ENCODE measurements at places on chromosomes 2 and 18. TPM values are rescaled to one million over a fixed set of nuclear protein-coding genes. Genes with fewer than 3 reads are reported as not detected.
A peak's percentile ranks its signal among the peaks of the same experiment; 100 is the strongest.

The ALPG gene
- not detected for total RNA-seq

DNA sequence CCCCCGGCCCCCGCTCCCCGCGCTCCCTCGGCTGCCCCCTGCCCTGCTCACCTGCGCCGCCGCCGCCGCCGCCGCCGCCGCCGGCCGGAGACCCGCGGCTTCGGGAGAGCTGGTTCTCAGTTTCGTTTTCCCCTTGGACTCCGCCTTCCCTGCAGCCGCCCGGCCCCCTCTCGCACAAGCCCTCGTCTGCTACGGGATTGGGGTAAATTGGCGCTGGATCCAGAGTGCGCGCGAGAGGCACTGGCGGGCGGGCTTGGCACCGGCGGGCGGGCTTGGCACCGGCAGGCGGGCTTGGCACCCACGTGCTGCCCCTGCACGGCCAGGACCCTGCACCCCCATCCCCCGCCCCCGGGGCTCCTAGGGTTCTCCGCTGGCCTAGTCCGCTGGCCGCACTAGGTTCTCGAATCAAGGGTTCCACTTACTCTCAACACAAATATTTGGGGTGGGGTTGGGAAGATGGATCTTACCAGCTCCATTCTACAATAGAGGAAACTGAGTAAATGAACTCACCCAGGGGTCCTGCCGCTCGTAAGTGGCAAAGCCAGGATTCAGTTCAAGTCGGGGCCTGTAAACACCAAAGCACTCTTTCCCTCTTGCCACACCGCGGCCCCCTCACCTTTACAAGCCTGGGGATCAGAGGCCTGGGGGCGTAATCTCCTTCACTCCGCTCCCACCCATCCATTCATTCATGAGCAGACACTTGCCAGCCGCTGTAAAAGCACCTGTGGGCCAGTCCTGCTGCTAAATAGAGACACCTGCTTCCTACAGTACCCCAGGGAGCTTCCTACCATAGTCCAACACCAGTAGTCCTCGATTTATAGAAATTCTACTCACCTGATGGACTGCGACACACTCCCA, at the start of gene EIF2AK2:
EIF2AK2 (minus strand) TSS at position 124 of the 858 bp plus-strand sequence. CDS start 9,174 bp downstream, outside the sequence.
- DNase-seq, result peak; percentile 88

GRCh38 chr2:214156971-214157370, 253.9 kb upstream of the VWC2L start:
- DNase-seq, result peak; percentile 8

DNA sequence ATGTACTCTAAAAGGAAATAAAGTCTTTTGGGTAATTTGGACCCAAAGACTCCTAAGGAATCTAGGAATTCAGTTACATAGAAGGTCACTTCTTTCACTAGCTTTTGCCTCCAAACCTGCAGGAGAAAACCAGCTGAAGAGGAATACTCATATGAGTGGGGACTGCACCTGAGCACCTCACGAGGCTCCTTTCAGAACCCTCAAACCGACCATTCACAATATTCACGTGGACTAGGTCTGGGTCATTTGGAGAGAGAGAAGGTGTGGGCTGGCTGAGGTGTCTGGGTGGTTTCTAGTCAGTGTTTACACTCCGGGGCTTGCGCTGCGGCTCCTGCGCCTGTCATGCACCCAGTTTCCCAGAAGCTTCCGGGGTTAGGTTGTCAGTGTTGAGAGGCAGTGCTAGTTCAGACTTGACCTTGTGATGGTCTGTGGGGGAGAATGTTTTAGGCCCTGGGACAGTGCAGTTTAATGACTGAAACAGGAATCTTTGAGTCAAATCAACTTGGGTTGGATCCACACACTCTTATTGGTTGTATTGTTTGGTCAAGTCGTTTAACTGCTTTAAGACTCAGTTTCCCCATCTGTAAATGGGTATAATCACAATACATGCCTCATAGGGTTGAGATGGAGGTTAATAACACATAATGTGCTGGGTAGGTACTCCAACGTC, 78.4 kb downstream of the LIMS1 start:
- DNase-seq, result no peak

- DNase-seq, result no peak
Measured at GRCh38 chr2:239392072-239392357, 8.8 kb downstream of the HDAC4 start.

DNA sequence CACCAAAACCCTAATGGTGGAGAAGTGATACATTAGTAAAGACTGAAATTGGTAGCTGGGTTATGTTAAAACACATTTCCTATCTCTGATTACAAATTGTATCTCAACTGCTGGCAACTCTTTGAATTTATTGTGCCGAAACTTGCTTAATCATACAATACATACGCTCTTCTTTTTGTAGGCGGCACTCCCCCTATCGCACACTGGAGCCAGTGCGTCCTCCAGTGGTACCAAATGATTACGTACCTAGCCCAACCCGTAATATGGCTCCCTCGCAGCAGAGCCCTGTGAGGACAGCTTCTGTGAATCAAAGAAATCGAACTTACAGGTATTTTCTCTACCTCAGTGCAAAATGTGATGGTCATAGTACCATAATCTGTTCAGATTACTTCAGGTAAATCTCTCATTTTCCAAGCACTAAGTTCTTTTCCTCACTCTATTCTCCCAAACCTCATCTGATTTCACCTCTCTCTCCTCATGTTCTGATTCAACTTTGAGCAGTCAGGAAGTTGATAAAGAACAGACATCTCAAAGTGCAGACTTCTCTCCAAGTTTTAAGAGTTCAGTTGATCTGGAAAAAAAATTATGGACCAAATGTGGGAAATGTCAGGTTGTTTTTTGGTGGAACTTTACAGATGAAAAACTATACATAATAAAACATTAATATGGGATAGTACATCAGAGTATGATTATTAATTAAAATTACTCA, 66.5 kb downstream of the ABI2 start:
- DNase-seq, result no peak

The HAAO gene
- total RNA-seq, result not detected

DNA sequence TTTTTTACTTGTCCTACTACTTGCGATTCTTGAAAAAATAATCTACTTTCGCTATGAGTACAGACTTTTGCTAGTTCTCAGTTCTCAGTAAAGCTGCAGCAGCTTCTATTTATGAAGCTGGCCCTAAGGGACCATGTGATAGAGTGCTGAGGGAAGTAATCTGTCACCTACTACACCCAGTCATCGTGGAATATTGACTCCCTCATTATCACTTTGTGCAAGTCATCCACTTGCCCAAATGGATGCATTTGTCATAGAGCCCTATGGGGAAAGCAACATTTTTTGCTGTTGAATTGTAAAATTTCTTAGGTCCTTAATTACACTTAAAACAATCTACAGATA, 1919.8 kb downstream of the SUCLG1 start:
- DNase-seq, result no peak

The EIF2B4 gene
- total RNA-seq, result 24.3 TPM

The RFX8 gene
- total RNA-seq, result not detected

GRCh38 chr2:195270466-195271039, 386.5 kb upstream of the SLC39A10 start:
- DNase-seq, result no peak

The CNDP1 gene
- total RNA-seq, result not detected

The EVA1A gene
- total RNA-seq, result 122 TPM

- peak; percentile 82 for DNase-seq
Measured at GRCh38 chr18:59056706-59057492, 82.8 kb upstream of the SEC11C start.

DNA sequence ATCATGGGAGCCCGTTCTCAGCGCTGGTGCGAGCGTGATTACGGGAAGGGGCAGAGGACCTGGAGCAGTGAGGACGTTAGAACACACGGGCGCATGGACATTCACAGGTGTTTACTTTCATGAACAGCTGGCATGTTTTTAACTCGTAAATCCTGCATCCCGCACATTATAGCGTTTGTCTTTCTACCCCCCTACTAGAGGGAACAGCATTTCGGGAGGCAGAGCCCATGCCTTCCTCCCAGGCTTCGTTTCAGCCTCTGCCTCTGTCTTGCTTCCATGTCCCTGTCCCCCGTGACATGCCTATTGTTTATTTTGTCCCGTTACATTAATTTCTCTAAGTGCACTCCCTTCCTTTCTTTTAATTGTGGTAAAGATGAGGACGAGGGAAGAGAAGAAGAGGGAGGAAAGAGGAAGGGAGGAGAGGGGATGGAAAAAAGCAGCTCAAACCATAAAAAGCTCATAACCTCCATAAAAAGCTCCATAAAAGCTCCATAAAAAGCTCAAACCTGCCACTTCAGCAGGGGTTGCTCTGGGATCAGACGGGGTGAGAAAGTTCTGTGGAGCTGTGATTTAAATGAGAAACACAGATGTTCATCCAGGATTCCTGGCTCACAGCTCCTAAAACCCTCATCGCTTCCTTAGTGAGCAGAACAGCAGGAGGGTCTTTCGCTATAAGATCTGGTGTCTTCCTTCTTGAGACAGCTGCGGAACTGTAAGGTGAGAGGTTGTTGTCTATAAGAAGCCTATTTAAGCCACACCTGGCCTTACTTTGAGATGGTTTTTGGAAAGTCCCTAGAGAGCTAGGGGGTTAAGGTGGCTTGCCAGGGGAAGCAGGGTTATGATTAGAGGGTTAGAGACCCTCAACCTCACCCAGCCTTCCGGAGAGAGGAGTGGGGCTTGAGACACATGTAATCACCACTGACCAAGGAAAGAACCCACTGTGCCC, 66.6 kb upstream of the SNTG2 start:
- DNase-seq, result no peak

DNA sequence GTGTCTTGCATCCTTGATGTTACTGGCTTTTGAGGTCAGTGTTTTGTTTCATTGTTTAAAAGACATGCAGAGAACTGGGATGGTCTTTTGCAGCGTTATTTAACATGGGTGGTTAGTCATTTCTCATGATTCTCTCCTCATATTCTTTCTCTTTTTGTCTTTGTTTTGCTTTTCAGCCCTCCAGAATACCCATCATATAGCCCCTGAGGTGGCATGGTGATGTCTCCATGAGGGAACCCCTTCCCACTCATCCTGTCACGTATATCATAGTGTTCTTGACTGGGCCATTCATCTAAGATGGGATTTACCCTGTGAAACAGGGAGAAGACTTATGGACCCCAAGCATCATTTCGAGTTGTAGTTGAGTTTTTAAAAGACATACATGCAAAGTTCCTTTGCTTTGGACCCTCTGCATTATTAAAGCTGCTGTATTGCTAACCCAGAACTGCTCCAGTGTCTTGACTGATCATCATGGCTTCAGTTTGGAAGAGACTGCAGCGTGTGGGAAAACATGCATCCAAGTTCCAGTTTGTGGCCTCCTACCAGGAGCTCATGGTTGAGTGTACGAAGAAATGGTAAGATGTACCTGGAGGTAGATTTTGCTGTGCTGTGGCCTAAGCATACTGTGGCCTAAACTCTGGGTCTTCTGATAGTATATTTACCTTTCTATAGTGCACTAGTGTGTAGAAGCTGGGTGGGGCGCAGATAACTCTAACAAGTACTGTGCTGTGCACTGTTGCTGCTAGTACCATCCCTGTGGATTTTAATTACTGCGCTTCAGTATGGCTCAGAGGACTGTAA, 1.4 kb downstream of the EHBP1 start:
- no peak for DNase-seq

The ADCY3 gene
- 22.0 TPM for total RNA-seq

The FEV gene
- total RNA-seq, result not detected

DNA sequence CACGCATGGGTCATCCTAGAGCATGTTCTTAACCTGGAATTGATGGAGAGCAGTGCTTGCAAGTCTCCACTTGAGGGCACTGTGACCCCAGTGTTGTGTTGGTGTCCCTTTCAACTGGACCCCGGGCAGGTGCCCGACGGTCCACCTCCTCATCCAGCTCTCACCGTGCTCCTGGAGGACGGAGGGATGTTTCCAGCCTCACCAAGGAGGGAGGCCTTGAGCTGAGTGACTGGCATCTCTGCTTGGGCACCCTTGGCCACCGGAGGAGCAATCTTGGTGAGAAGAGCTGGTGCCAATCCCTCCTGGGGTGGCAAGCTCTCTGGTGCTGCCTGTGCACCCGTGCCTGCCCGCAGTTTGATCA, 45.4 kb upstream of the ASB18 start:
- peak; percentile 19 for DNase-seq

- peak; percentile 36 for DNase-seq
Measured at GRCh38 chr2:29322011-29322410, 206.8 kb downstream of the CLIP4 start.

The M1AP gene
- total RNA-seq, result not detected

The TUBB8B gene
- not detected for total RNA-seq

The PRKAG3 gene
- total RNA-seq, result not detected

DNA sequence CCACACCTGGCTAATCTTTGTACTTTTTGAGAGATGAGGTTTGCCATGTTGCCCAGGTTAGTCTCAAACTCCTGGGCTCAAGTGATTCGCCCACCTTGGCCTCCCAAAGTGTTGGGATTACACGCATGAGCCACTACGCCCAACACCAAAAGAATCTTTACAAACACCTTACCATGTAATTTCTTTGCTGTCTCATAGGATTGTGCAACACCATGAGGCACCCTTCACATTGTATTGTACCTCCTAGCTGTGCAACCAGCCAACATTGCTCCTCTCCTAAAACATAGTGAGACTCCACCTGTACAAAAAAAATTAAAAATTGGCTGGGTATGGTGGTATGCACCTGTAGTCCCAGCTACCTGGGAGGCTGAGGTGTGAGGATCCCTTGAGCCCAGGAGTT, 3.1 kb upstream of the MFSD6 start:
- no peak for DNase-seq

- DNase-seq, result no peak
Measured at GRCh38 chr2:233447506-233448219, 93.4 kb downstream of the DGKD start.

- DNase-seq, result no peak
Measured at GRCh38 chr2:215486291-215487001, 50.6 kb upstream of the FN1 start.

DNA sequence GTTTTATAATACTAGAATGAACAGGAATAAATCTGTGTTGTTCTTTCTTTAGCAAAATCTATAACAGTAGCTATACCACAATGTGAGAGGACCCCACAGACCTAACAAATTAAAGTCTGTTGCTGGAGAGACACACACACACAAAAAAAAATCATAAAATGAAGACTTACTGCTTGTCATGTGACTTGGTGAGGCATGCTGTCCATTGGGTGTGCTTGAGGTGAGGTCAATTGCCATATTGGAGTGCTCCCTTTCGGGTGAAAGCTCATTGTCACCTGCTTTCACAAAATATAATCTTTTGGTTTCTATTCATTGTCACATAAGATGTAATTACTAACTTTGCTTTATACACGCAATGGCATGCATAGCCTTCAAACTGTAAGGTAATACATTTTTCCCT, 3.9 kb downstream of the IKZF2 start:
- DNase-seq, result no peak

DNA sequence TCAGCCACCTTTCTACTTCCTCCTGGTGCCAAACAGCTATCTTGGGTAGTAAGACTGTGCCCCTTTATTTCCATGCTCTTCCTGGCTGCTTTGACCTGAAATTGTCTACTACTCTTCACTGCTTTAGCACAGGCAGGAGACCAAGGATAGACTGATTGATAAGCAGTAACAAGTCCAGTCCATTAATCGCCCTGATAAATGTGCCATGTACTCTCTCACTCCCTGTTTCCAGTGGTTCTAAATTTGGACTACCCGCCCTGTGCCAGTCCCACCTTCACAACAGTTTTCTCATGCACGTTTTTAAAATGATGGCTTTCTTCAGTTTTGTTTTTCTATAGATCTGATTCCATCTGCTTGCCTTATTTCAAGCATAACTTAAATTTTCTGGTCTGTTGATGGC, 189.6 kb upstream of the RBMS1 start:
- DNase-seq, result no peak

Measured in M059J (cell line).